Central memory CD4-positive, alpha-beta T cell (primary cell): ENCODE measurements at places on chromosomes 6 and 20.

GRCh38 chr6:147947521-147947920 lies 395.1 kb upstream of the SASH1 start:
- no peak for DNase-seq

- DNase-seq, result no peak
Measured at GRCh38 chr6:163355426-163355991, 59.0 kb upstream of the QKI start.

DNA sequence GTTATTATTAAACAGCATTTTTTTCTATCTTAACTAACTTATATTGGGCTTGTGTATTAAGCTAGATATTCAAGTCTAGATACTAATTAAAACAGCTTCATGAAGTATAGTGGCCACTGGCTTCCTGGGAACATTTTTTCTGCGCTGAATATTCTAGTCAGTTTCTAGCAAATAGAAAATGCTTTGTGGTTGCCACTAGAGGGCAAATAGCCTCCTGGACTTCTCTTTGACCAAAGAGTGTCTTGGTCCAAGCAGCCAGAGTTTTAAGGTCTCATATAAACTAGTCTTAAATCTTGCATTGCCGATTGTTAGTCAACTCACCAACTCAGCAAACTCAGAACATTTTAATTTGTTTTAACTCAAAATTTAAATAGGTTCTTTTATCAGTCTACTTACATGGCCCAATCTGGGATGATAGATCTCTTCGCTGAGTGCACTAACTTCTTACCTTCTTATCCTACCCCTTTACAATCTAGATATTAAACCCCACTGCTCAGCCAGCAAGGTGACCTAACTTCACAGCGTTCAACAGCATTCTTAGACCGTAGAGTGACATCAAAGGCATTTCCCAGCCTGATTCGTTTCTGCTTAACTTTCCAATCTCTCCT lies 24.6 kb upstream of the ID4 start:
- no peak for DNase-seq

GRCh38 chr20:19812056-19812455 lies 54.0 kb downstream of the RIN2 start:
- DNase-seq, result no peak

DNA sequence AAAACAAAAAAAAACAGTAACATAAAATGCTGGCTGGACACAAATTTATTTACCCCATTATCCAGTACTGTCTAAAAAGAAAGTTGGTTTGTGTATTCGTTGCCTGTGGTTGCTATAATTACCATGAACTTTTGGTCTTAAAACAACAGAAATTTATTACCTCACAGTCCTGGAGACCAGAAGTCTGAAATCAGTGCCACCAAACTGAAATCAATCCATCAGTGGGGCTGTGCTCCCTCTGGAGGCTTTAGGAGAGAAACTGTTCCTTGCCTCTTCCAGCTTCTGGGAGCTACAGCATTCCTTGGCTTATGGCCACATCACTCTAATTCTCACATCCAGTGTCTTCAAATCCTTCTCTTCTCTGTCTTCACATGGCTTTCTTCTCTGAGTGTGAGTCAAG lies 79.4 kb downstream of the SNX5 start:
- no peak for DNase-seq

GRCh38 chr6:69305456-69305855 lies 491.4 kb downstream of the LMBRD1 start:
- DNase-seq, result no peak

- no peak for DNase-seq
Measured at GRCh38 chr6:126876446-126876845, 242.0 kb upstream of the RSPO3 start.

DNA sequence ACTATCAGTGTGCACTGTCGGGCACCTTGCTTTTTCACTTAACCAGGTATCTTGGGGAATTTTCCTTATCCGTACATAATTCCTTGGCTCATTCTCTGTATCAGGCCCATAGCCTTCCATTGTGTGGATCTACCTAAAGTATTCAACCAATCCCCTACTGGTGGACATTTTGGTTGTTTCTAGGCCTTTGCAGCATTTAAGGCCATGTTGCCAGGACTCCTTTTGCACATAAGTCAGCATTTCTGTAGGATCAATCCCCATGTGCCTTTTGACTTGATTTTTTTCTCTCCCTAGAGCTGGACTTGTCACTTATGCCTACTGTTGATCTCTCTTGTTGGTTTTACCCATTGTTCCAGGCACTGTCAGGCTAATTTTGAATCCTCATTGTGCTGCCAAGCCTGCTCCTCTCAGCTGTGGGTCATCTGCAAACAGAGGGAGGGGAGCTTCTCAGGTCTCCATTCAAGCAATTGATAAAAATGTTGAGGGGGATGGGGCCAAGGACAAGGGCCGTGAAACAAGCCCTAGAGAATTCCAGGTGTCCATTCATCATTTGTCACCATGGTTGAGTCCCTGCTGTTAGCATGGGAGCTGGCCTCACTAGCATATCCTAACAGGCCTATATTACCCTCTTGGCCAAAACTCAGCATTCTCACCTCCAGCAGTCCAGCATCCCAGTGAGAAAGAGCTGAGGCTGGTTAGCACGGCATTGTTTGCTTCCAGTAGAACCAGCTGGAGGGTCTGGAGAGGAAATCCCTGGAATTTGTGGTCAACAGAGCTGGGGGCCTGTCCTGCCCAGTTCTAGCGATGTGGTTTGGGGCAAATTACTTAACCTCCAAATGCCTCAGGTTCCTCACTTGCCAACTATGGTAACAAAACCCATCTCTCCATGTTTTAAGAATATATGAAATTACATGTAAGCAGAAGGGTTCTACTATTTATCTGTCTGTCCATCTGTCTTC lies 178.4 kb downstream of the MRPL14 start:
- no peak for DNase-seq

DNA sequence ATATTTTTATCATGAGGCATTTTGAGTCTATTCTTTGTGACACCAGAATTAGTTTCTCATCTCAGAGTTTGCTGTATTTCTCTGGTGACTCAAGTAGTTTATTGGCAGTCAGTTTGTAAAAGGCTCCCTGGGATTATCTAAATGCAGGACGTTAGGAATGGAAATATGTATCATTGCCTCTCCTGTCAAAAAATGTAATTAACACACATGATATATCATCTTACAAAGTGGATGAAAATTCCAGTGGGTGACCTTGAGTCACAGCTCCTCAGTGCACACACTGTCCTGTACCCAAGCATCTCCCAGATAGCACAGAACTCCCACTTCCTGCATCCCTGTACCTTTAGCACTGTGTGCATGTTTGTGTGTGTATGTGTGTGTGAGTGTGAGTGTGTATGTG lies 258.6 kb downstream of the LAMA2 start:
- DNase-seq, result no peak

GRCh38 chr6:64996301-64996700 lies 710.7 kb downstream of the EYS start:
- no peak for DNase-seq

- peak; percentile 88 for DNase-seq
Measured at GRCh38 chr20:59159493-59160376, 3.9 kb upstream of the ZNF831 start.

DNA sequence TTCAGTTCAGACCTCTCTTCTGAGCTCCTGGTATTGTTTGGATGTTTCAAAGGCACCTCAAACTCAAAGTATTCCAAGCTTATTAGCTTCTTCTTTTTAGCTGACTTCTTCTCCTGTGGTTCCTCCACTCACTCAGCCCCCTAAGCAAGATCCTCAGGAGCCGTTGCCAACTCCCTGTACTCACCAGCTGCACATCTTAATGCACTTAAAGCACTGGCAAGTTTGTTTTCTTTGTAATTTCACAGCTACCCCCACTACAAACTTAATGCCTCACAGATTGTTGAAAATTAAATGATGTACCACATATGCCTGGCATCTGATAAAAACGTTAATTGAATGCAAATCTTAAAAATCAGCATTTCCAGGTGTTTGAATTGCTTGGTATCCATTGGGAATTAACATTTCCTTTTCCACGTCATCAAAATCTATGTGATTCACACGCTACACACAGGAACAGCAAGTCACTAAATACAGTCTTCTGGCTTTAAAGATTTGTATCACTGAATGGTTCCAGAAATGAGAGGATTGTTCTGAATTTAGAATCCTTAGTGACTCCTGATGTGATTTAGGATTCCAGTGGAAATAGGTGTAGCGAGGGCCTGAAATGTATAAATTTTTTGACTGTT lies 24.5 kb downstream of the CALHM6 start:
- no peak for DNase-seq

DNA sequence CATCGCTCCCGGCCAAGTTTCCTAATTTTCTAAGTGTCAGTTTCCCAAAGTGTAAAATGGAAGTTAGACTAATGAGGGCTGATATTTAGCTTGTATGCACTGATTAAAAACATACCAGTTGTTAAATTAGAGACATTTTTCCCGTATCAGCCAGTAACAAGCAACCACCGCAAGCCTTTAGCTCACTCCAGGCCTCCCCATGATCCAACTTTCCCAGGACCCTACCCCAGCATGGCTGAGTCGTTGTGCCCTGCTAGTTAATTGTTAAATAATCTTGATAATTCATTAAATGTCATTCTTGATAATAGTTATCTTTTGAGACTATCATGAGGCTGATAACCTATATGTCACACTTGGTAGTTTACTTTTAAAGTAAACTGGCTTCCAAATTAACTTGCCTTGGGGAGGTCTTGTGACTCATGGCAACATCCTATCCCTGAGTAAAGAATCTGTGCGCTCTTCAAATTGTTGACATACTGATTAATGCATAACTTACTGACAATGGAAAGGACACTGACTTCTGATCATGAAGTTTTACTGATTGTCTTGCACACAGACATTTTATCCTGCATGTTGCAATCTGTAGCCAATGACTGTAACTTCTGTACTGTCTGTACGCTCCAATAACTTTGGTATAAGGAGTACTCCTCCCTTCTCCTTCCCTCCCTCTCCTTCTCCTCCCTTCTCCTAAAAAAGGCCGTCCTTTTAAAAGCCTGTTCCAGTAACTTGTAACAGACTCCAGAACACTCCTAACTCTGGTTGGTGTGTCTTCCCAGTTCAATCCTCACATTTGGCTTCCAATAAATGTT lies 6.3 kb upstream of the GTF3C6 start:
- DNase-seq, result no peak

DNA sequence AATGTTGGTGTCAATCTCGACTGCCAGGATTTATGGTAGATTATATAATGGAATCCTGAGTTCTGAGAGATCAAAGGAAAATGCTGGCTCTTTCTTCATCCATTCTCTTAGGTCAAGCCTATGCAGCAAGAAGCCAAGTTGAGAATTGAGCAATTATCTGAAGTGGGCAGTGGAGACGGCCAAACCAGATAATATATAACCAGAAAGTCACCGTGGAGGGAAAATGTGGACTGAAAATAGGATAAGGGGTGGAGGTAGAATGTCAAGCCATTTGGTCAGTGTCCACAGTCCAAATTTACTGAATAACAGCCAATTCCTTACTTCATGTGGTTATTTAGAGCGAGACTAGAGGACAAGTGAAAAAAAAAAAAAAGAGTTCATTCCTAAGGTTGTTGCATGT lies 107.8 kb upstream of the ESR1 start:
- no peak for DNase-seq
